ENCODE measurements at places on chromosomes 6 and 20. TPM values are rescaled to one million over a fixed set of nuclear protein-coding genes. Genes with fewer than 3 reads are reported as not detected.

Gene TREM1
- total RNA-seq = 2.3 TPM

GRCh38 chr20:23363257-23363649, 1.3 kb downstream of the GZF1 start:
- H3K4me1 ChIP-seq = peaks cover 18% of the 10 kb centered on the region
- H3K27me3 ChIP-seq = no peaks in the 10 kb centered on the region
- no peak overlapping the region for H3K27ac ChIP-seq
- H3K36me3 ChIP-seq = peaks cover 18% of the 10 kb centered on the region

- H3K4me1 ChIP-seq = no peaks in the 10 kb centered on the region
- H3K27ac ChIP-seq = no peak overlapping the region
- no peak for DNase-seq
- no peaks in the 10 kb centered on the region for H3K36me3 ChIP-seq
These were observed 255.5 kb downstream of the TBC1D7 start for GRCh38 chr6:13072686-13073347.

- no peaks in the 10 kb centered on the region for H3K4me1 ChIP-seq
- H3K4me3 ChIP-seq = no peak overlapping the region
- no peak overlapping the region for H3K27ac ChIP-seq
- DNase-seq = no peak
- no peaks in the 10 kb centered on the region for H3K27me3 ChIP-seq
These were observed 630.7 kb downstream of the HACE1 start for GRCh38 chr6:104229057-104229456.
